ENCODE measurements at places on chromosomes 12 and 14.
A peak's percentile ranks its signal among the peaks of the same experiment; 100 is the strongest.

DNA sequence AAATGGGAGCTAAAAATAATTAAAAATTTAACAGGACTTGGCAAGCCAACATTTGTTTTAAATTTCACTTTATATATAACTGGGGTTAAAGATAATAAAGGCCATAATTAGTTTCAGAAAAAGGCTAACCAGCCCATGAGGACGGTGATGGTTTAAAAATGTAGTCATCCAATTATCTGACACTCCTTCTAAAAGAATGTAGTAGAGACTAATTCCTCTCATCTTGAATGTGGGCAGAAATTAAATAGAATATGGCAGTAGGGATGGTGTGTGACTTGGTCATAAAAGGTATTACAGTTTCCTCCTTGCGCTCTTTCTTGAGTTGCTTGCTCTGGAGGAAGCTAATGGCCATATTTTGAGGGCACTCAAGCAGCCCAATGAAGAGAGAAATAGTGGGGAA is 49.1 kb upstream of the PTPRB start:
- DNase-seq = no peak

GRCh38 chr14:105329411-105330150 is 15.0 kb downstream of the PACS2 start:
- DNase-seq = no peak

- peak; percentile 58 for DNase-seq
These were observed 33.3 kb downstream of the MIA2 start for GRCh38 chr14:39266871-39267607.

DNA sequence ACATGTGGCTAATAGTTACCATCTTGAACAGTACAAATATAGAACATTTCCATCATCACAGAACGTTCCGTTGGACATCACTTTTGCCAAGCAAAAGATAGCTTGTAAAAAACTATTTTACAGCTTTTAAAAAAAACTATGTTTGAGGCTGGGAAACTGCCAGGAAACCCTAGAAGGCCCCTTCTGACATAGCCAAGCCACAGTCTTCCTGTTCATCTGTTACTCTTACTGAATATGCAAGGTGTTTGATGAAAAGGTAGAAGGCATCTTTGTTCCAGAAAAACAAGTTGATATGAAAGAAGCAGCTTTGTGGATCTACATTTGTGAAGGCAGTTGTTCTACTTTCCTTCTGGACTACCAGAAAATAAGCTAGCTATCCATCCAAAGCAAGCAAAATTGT is 23.6 kb upstream of the WNK1 start:
- DNase-seq = no peak

- DNase-seq = no peak
These were observed 480.7 kb downstream of the TMEM132D start for GRCh38 chr12:129423041-129423580.

DNA sequence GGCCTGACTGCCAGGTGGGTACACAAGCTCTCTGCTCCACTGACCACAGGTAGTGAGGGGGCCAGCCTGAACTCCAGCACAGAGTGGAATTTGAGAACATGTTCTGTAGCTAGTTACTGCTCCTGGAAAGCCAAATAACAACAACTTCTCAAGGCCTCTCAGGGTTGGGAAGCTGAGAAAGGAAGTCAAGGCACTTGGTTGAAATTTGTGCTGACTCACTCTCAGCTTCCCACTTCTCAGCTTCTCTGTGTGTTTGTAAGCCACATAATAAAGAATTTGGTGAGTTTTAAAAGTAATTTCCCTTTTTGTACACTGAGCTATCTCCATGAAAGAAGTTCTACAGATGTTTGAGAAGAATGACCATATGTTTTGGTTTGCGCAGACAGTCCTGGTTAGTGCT is 234.9 kb downstream of the KTN1 start:
- no peak for DNase-seq

DNA sequence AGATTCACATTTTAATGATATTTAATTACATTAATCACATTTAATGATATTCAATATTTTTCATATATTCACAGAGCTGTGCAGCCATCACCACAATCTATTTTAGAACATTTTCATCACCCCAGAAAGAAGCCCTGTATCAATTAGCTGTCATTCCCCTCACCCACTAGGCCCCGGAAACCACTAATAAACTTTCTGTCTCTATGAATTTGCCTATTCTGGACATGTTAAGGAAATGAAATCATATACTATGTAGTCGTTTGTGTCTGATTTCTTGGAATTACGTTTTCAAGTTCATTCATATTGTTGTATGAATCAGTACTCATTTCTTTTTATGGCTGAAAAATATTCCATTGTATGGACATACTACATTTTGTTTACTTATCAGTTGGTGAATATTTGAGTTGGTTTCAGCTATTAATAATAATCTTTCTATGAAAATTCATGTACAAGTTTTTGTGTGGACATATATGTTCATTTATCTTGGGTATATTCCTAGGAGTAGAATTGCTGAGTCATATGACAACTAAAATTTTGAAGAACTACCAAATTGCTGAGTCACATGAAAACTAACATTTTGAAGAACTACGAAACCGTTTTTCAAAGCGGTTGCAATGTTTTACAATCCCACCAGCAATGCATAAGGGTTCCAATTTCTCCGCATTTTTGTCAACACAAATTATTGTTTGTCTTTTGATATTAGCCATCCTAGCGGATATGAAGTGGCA is 11.7 kb upstream of the OTOGL start:
- no peak for DNase-seq

- DNase-seq = no peak
These were observed 812 bp downstream of the NABP2 start for GRCh38 chr12:56224954-56225353.

DNA sequence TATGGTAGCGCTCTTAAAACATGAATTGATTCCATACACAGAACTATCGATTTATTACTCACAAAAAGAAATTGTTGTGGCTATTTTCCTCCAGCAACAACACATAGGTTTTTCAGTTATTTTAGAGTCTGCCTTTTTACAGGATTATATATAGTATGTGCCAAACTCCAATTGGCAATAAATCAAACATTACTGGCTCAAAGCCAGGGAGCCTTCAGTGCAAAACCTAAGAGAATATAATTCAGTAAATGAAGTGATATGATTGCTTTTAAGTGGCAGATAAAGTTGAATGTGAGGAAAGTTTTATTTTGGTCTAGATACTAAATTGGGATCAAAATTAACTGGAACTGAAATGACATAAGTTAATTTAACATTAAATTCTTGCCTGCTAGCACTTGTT is 234.8 kb downstream of the PIK3C2G start:
- no peak for DNase-seq

DNA sequence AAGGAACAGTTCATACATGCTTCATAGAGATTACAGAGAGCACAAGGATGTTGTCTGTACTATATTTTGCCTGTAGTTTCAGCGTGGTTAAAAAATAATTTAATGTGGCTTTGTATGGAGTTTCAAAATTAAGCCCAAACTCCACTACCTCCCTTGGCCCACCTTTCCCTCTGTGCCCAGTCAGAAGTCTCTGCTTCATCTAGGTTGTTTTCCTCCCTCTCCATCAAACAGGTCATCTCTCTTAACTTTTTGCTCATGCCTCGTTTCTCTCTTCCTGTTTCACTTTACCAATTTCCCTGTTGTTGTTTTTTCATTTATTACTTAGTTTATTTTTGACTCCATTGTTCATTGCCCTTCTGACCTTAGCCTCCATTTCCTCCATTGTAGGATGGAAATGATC is 94.9 kb upstream of the NEDD1 start:
- DNase-seq = no peak

DNA sequence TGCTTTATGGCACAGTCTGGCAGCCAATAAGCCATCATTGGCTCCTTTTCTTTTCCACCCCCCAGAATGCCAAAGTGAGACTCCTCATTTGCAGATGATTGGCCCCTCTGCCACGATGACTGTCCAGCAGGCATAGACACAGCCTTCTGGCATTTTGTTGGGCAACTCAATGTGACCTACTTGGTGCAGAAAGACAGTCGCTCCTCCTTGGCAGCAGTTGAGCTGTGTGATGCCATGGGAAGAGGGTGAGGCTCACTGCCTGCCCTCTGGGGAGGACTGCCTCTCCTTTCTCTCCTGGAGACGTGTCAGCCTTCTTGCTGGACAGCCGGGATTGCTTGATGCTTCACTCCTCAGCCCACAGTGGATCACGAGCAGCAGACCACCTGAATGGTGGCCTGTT is 264.9 kb downstream of the C12orf75 start:
- DNase-seq = no peak

- DNase-seq = no peak
These were observed 57.8 kb downstream of the CLMN start for GRCh38 chr14:95261616-95262510.

GRCh38 chr12:55728186-55728938 is 447 bp downstream of the CD63 start:
- no peak for DNase-seq

DNA sequence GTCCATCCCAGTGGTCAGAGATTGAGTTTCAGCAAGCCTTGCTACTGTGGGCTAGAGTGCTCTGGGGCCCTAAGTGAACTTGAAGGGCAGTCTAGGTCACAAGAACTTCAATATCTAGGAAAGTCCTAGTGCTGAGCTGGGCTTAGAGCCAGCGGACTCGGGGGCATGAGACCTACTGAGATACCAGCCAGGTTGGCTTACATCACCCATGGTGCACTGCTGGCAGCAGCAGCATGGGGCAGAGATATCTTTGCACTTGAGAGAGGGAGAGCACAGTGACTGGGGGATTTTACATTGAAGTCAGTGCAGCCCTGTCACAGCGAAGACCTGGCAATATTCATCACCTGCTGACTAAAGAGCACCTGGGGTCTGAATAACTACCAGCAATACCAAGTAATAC is 158.3 kb upstream of the PRKD1 start:
- DNase-seq = no peak

GRCh38 chr14:104149617-104150135 is 11.3 kb downstream of the KIF26A start:
- no peak for DNase-seq

DNA sequence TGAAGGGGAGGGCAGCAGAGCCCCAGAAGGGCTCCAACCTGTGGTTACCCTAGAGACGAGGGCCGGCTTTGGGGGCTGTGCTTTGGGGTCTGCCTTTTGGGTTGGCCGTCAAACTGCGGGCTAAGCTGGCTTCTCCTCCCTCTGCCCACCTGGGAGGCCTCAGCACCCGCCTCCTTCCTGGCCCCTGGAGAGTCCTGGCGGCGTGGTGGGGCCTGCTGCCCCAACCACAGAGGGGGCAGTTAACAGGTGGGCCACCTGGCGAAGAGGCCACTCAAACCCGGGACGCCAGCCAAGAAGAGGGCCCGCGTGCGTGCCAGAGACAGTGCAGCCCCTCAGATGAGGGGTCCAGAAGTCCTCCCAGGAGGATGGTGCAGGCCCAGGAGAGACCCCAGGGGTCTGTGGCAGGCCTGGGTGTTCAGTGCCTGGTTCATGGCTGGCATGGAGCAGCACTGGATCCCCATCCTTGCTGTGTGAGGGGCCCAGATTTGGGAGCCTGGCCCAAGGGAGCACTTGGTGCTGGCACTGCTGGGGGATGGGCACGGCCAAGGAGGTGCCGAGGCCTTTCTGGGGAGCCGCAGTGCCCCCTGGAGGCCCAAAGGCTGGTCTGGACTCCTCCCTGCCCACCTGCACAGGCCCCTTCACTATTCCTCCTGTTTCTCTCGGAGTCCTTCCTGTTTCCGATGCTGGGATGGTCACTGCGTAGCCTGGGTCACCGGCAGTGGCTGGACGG is 48.8 kb downstream of the LRCOL1 start:
- DNase-seq = no peak

DNA sequence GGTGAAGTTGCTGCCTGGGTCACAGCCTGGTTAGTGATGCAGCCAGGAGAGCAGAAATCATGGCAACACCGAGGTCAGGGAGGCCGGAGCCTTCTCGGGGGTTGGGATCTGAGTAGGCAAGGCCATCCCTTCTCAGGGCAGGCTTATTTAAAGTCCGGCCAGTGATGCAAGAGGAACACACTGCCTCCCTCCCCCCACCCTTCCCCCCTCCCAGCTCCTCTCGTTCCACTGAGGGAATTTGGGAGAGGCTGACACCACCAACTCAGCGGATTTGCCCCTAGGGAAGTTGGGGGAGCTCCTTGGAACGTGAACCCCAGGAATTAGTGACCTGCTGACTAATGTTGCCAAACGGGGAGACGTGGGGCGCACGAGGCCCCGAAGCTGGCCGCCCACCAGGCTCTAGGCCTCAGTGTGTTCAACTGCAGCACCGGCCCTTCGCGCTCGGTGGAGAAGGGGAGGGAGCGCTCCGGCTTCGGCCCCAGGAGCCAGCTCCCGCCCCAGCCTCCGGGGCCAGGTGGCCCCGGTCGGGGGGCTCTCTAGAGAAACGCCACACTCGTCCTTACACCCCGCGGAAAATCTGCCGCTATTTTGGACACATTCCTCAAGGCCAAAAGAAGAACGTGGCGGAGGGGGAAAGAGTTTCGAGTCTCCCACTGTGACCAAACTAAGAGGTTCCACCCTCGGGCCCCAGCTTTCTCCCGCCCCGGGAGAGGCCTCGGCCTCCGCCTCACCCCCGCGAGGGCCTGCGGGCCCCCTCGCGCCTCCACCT is 1.6 kb downstream of the CTDSP2 start:
- no peak for DNase-seq

DNA sequence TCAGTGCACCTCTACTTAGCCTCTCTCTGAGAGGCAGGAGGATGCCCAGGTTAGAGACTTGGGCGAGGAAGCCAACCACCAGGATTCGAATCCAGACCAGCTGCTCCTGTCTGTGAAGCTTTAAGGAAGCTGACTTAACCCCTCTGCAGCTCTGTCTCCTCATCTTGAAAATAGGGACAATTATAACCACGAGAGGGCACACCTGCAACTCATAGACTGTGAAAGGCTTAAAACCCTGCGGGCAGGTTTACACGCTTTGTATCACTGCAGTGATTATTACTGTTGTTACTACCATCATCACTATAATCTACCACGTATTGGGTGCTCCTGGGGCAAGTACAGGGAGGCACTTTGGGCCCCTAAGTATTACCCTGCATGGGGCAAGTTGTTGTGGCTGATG is 379.8 kb downstream of the VRK1 start:
- no peak for DNase-seq

- no peak for DNase-seq
These were observed 68.1 kb upstream of the TSPAN11 start for GRCh38 chr12:30858471-30858870.

GRCh38 chr12:5872745-5873144 is 72.3 kb downstream of the ANO2 start:
- no peak for DNase-seq

All from activated T-helper 1 cell treated with Interleukin-2 at 50 U/mL for 16 hours (primary cell).